ENCODE measurements at places on chromosomes 1 and 21.

GRCh38 chr1:58983633-58984245, 199.9 kb upstream of the JUN start:
- H3K27me3 ChIP-seq, result no peaks in the 10 kb centered on the region
- no peak for DNase-seq
- H3K27ac ChIP-seq, result no peak overlapping the region

DNA sequence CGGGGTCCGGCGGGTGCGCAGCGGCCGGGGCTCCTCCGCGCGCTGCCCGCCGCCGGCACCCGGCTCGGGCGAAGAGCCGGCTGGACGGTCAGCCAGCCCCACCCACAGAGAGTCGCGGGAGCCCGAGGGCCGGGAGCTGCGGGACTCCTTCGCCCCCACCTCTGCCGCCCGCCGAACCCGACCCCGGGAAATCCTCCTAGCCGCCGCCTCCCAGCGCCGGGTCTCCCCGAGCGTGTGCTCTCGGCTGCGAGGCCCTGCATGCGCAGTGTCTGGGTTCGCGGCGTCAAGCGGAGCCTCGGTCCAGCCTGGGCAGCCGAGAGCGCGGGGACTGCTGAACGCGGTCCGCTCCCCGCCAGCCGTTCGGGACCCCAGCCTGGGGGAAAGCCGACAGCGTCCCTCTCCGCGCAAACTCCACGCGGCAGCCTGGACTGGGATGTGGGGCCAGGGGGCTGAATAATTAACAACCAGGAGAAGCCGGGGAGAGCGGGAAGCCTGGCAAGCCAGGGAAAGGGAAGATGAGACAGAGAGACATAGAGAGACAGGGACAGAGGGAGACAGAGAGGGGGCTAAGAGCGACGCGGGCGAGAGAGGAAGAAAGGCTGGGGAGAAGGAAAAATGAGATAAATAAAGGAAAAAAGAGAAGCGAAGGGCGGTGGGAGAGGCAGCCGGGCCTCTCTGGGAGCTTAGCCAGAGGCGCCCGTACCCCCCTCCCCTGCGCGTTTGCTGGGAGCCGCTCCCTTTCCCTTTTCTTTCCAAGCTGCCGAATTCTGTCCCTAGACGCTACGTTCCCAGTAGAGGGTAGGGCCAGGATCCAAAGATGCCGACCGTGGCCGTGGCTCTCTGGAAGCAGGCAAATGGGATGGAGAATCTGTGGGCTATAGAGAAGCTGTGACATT, 64.2 kb downstream of the MEF2D start:
- no peak overlapping the region for H3K27ac ChIP-seq
- H3K4me1 ChIP-seq, result peaks cover 12% of the 10 kb centered on the region
- H3K4me3 ChIP-seq, result peak overlapping the region; percentile 20
- peaks cover 91% of the 10 kb centered on the region for H3K27me3 ChIP-seq

DNA sequence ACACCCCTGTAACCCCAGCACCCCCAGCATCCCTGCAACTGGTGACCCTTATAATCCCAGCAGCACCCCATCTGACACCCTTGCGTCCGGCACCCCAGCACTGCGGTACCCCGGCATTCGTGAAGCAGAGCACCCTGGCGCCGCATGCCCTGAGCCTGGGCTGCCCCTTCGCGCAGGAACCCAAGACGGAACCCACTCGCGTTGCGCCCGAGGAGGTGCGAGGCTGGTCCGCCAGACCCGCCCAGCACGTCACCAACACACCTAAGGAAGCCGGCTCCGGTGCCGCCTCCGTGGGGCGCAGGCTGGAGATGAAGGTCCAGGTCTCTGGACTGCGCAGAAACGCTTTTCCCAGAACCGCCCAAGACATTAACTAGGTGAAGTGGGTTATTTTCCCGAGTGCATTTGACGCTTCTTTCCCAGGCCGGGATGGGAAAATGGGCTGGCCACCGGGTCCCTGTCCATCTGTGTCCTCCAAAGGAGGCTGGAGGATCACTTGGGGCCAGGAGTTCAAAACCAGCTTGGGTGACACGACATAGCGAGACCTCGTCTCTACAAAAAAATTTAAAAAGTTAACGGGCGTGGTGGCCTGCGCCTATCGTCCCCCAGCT, 15.9 kb upstream of the RNF187 start:
- no peaks in the 10 kb centered on the region for H3K36me3 ChIP-seq
- no peak overlapping the region for H3K4me3 ChIP-seq
- H3K27ac ChIP-seq, result no peak overlapping the region
- no peak for DNase-seq
- H3K27me3 ChIP-seq, result peaks cover 19% of the 10 kb centered on the region

- DNase-seq, result no peak
- no peak overlapping the region for H3K27ac ChIP-seq
- H3K36me3 ChIP-seq, result no peaks in the 10 kb centered on the region
- H3K4me3 ChIP-seq, result no peak overlapping the region
- no peaks in the 10 kb centered on the region for H3K27me3 ChIP-seq
Measured at GRCh38 chr1:231512147-231512698, 16.2 kb upstream of the TSNAX start.

DNA sequence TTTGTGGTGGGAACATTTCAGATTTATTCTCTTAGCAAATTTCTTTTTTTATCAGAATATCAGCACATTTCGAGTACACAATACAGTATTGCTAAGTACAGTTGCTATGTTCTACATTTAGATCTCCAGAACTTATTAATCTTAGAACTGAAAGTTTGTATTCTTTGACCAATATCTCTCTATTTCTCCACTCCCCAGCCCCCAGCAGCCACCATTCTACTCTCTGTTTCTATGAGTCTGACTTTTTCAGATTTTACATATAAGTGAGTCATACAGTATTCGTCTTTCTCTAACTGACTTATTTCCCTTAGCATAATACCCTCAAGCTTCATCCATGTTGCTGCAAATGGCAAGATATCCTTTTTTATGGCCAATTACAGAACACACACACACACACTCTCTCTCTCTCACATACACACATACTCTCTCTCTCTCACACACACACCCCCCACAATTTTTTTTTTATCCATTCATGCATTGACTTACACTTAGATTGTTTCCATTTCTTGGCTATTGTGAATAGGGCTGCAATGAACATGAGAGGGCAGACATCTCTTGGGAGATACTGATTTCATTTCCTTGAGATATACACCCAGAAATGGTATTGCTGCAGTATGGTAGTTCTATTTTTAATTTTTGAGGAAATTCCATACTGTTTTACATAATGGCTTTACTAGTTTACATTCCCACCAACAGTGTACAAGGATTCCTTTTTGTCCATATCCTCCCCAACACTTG, 15.7 kb downstream of the RPTN start:
- H3K27me3 ChIP-seq, result peaks cover 20% of the 10 kb centered on the region
- no peak for DNase-seq
- H3K4me1 ChIP-seq, result no peaks in the 10 kb centered on the region
- H3K36me3 ChIP-seq, result peaks cover 1% of the 10 kb centered on the region

DNA sequence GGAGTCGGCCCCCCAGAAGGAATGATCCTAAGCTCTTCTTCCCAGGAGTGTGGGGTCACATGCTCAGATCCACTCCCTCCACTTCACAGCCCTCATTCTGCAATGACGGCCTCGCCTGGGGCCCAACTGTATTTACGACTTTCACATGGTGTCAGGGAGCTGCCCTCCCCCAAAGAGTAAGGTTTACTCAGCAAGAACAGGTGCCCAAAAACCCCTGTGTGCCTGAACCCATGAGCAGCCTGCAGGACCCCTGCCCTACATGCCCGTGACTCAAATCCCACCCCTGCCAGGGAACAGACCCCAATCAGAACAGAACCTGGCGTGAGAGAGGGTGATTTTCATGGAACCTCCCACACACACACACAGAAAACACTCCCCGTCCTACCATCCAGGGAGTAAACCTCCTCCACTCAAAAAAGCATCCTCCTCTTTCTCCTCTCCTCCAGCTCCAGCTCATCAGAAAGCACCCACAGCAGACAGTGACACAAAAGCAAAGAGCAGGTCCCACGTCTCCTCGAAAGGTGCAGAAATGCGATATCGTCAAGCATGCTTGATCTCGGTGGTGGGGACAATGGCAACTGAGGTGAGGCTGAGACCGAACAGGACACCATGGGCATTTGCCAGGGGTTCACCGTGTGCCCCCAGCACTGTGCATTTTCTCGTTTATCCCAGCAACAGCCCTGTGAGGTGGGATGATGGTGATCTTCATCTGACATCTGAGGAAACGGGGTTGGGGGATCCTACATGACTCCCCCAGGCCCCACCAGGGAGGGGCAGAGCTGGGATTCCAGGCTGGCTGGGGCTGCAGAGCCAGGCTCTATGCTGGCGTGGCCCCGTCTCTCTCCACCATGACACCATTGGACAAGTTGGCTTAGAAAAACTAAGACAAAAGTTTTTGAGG, 397.9 kb downstream of the NPHP4 start:
- no peaks in the 10 kb centered on the region for H3K36me3 ChIP-seq
- no peaks in the 10 kb centered on the region for H3K27me3 ChIP-seq
- no peak overlapping the region for H3K27ac ChIP-seq
- no peaks in the 10 kb centered on the region for H3K4me1 ChIP-seq
- H3K4me3 ChIP-seq, result no peak overlapping the region
- no peak for DNase-seq

Data from chondrocyte (in vitro differentiated cells).